ENCODE measurements at places on chromosomes 1 and 21.

GRCh38 chr1:2946999-2947690, 74.1 kb upstream of the ACTRT2 start:
- no peak for DNase-seq

DNA sequence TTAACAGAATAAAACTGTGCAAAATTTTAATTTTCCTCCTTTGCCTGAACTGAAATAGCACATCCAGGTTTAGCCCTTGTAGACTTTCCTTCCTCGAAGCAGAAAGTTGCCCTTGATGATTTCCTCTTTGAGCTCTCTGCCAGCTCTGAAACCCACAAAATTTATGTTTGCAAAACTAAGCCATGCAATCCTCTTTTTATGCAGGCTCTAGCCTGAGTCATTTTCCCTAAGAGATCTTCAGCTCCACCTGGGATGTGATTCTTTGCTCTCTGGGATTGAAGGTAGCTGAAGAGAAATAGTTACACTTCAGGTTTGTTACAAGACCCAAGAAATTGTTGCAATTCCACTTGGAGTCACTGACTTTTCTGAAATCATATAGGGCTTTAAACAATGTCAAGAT, 1.4 kb upstream of the F3 start:
- DNase-seq = no peak

- no peak for DNase-seq
Measured at GRCh38 chr1:54409156-54410142, 3.3 kb upstream of the SSBP3 start.

DNA sequence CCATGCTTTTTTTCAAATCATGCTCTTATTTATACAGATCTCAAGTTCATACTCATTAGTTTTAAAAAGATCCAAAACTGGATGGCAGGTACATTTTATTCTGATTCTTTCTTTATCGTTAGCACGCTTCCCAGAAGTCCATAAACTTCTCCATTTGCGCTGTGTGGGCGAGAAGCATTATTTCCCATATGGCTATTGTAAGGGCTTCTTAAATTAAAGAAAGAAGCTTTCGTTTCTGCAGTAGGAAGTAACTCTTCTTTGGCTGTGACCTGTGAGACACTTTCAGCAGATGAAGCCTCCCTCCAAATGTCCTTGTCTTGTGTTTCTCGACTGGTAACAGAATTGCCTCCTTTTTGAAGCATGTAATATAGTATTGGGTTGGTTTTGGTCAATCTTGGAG, 100.2 kb downstream of the NRIP1 start:
- DNase-seq = no peak

- DNase-seq = no peak
Measured at GRCh38 chr1:115057661-115058254, 28.1 kb downstream of the TSHB start.

- DNase-seq = no peak
Measured at GRCh38 chr1:172944931-172945330, 105.8 kb downstream of the TNFSF18 start.

DNA sequence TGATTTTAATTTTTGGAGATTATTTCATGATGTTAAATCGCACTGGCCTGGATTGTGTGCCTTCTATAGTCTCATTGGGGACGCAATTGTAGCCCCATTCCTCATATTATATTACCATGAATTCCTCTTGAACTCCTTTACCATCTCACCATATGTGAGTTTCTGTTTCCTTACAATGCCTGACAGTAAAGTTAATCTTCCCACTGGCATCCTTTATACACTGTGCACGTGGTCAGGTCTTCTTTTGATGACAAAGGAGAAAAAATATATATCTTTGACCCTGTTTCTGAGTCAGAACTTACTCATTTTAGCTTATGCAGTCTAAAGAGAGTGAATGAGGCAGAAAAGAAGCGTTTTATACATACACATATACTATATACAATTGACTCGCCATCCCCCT, 774 bp upstream of the ABL2 start:
- DNase-seq = peak; percentile 70

GRCh38 chr1:186819126-186819525, 9.6 kb upstream of the PLA2G4A start:
- no peak for DNase-seq
